Activated gamma-delta T cell treated with Interleukin-2 at 50 U/mL for 16 hours (primary cell): ENCODE measurements at places on chromosomes 5 and 9.

DNA sequence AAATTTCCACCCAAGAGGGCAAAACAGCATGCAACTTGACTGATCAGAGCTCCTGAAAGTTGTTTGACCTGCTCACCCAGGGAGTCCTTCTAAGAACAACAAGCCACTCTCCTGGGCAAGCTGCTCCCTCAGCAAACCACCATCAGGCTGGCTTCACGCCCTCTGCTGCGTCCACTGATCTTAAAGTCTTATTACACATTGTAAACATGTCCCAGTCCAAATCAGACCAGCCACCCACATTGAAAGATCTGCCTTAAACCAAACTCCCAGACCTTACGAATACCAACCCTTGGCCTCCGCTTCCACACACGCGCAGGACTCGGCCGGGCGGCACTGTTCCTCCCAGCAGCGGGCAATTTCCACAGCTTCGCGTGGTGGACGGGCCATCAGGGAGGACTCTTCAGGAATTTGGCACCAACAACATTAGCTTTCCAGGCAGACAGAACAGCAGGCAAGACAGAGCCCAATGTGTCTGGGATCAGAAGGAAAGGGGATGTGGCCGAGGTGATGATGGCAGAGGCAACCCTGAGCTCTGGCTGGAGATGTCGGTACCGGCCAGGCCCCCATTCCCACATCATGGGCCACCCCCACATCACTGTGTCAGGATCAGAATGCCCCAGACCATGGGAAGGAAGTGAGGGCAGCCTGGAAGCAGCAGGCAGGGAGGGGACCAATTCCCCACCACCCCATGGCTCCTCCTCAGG is 56.8 kb downstream of the SEMA4D start:
- no peak for DNase-seq

DNA sequence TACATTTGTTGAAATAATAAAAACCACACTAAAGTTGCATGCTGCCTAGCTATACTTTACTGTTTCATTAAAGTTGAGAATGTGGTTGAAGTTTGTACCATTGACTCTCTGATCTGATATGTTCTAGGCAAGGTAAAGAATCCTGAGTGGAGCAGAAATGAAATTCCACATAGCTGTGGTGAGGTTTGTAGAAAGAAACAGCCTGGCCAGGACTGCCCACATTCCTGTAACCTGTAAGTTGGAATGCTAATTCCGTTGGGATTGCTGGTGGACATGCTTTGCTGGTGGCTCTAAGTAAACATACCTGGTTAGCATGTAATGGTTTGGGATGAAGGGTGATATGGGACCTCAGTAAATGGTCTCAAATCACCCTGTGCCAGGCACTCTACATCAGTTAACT is 16.8 kb downstream of the NFX1 start:
- no peak for DNase-seq

DNA sequence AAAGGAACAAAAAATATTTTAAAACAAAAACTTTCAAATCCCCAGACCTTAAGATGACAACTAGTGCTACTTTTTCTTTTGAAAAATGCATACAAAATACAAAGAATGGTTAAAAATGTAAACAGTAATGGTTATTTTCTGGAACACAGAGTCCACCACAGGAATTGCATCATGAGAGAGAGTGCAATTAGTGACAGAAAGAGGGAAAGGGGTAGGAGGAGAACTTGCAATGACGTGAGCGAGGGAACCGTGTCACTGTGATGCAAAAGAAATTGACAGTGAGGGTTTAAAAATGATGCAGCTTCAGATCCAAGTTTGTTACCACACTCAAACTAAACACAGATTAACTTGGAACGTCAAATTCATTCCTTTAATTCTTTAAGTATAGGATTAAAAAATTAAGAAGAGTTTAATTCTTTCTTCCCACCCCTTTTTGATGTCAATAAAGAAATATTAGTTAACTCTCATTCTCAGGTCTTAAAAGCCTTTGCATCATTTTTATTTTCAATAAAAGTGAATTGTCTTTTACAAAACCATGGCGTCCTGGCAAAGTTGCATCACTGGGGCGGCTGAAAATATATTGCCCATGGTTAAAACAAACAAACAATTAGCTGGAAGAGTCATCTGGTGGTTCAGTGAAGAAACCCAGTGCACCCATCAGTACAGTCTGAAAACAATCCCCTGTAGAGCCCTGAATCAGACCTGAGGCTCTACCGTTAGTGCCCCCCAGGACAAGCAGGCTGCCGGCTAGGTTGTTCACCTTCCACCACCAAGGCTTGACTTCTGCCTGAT is 39.5 kb downstream of the MACROH2A1 start:
- no peak for DNase-seq

GRCh38 chr5:6812800-6813731 is 99.8 kb downstream of the TENT4A start:
- no peak for DNase-seq

DNA sequence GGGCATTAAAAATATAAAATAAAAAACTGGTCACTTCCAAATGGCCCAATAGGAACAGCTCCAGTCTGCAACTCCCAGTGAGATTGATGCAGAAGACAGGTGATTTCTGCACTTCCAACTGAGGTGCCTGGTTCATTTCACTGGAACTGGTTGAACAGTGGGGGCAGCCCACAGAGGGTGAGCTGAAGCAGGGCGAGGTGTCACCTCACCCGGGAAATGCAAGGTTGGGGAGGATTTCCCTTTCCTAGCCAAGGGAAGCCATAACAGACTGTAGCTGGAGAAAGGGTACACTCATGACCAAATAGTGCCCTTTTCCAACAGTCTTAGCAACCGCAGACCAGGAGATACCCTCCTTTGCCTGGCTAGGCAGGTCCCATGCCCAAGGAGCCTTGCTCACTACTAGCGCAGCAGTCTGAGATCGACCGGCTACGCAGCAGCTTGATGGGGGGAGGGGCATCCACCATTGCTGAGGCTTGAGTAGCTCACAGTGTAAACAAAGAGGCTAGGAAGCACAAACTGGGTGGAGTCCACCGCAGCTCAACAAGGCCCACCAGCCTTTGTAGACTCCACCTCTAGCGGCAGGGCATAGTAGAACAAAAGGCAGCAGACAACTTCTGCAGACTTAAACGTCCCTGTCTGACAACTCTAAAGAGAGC is 12.7 kb downstream of the RLN1 start:
- DNase-seq = peak; percentile 61

DNA sequence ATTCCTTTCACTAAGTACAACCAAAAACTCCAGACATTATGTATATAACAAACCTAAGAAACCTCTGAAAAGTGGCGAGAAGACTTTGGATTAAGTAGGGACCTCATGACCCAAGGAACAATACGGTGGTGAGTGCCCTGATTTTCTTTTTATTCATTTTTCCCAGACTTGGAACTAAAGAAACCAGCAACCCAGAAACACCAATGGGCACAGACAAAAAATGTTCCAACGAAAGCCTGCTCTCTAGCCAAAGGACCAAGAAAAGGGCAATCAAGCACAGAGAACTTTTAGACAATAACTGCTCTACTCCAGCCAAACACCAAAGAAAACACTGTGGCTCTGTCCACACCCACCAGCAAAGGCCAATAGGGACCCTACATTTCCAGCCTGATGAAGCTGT is 66.2 kb upstream of the SSBP2 start:
- DNase-seq = no peak

DNA sequence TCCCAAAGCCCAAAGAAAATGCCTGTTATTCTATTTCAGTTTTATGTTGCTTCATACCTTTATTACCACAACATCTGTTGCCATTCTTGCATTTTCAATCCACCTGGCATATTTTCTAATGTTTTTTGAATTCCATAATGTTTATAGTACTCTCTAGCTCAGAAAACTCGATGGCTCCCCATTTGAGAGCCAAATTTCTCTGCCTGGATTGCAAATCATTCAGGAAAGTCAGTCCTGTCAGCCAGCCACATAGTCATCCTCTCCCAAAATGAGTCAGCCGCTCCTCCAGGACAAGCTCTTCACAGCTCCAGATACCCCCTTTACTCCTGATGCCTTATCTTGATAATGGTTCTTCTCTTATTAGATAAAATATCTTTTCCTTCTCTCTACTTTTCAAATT is 78.2 kb upstream of the ADCY2 start:
- no peak for DNase-seq

DNA sequence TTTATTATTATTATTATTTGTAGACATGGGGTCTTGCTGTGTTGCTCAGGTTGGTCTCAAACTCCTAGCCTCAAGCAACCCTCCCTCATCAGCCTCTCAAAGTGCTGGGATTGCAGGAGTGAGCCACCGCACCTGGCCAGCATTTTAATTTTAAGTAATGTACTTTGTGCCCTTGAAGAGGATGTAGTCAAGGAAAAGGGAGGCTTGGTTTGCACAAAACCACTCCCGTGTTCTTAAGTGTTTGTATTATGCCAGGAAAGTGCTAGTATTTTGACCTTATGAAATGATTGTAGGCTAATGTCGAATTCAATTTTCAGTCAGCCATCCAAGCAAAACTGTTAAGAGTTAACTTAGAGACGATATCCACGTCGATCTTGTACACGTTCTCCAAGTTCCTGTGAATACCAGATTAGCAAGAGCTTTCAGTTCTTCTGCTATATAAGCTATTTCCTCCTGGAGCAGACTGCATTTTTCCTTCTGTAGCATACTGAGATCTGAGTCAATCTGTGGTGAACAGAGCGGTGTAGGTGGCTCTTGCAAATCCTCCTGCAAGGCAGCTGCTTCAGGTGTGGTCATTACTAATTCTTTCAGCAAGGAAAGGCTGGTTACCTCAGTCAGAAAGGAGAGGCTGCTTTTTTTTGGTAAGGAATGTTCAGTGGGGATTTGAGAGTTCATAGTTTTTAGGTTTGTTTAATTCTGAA is 23.7 kb downstream of the CCDC171 start:
- DNase-seq = no peak

DNA sequence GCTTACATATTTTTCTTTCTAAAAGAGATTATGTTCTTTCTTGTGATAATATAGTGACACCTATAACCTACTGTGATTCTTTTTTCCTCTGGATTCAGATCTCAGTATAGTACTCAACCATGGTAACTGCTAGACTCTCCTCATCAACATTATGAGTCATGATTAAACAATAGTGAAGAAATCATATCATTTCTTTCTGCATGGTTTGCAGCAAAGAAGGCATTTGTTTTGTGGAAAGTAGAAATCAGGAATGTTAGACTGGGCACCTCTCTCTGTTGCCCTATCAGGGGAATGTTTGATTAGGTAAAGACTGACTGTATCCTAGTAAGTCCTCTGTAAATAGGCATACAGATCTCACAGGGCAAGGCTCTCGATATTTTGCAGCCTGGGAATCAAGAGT is 25.6 kb upstream of the SMC2 start:
- DNase-seq = no peak

- no peak for DNase-seq
These were observed 224.8 kb upstream of the TBC1D2 start for GRCh38 chr9:98479967-98480847.

- no peak for DNase-seq
These were observed 66.6 kb upstream of the GDNF start for GRCh38 chr5:37906416-37906815.

GRCh38 chr5:42974536-42974935 is 65.6 kb downstream of the ANXA2R start:
- DNase-seq = no peak

GRCh38 chr5:134647750-134648424 is 698 bp upstream of the SEC24A start:
- DNase-seq = peak; percentile 9

GRCh38 chr9:133369933-133370332 is 5.9 kb downstream of the SURF4 start:
- DNase-seq = no peak

DNA sequence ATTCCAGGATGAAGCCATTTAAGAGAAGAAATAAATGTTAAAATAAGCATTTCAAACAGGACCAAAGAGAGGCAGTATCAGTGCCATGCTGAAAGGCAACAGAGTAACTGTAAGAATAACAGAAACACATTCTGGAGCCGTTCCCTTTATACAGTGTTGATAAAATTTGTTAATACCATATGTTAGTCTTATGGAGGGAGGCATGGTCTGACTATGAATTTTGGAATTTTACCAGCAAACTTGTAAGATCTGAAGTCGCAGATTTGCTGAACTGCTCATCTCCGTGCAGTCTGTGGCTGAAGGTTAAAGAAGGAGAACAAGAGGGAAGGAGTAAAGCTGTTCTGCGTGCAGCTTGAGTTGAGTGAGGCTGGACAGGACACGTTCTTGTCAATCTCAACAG is 508.4 kb downstream of the NFIB start:
- DNase-seq = no peak

DNA sequence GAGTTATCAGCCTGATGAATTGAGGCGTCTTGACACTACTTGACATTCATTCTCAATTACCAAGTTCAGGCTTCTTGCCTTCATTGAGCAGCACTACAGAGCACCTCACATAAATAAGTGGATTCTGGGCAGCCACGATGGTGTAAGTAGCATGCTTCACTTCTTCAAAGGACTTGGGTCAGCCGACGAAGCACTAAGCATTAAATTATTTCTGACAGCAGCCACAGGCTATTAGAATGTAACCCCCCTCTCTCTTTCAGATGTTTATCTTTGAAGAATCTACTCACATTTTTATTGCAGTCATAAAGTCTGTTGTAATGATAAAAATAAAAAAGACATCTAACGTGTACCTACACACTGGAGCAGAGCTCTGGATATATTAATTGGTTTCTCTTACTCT is 45.9 kb upstream of the VPS13A start:
- DNase-seq = no peak

DNA sequence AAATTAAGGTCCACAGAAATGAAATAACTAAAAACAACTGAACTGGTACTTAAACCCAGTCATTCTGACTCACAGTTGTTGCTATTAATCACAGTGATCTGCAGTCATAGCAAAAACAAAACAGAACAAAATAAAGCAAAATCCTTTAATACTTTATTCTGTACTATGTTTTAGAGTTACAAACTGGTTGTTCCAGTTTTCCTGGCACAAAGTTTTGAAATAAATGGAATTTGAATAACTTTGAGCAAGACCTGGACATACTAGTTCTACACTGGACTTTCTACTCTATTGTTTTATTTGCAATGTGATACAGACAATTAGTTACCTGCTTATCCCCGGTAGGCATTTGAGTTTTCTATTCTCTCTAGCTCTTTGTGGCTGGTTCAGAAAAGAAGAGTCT is 147.9 kb downstream of the DMRT2 start:
- no peak for DNase-seq

DNA sequence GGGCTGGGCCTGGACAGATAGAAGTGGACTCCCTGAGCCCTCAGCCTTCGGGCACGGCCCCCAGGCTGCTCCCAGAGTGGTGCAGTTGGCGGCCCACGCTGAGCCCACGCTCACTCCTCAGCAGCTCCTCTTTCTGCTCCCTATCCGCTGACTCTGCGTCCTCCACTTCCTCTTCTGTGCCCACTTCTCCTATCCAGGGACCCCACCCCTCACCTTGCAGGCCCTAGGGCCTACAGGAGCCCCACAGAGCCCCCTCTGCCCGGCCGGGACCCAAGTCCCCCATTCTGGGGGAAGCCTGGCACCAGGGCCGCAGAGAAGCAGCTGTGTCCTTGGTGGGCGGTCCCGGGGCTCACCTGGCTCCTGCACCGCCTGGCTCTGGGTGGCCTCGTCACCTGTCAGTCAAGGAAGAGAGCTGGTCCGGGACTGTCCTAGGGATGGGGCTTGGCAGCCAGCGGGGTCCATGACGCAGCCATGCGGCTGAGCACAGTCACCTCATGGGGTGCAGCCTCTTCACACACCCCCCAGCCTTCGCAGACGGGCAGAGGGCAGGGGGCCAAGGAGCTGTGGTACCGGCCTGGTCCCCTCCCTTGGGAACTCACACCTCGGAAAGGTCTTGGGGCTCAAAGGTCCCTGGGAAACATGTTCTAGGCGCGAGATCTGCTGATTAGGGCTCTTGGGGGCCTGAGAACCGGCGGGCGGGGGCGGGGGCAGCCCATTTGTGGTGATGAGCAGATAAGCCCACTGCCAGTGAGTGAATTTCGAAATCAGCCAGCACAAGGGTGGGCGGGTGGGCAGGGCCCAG is 5.4 kb upstream of the NRARP start:
- no peak for DNase-seq

GRCh38 chr9:127776195-127776923 is 2.1 kb downstream of the SH2D3C start:
- DNase-seq = peak; percentile 81
